ENCODE measurements at places on chromosomes 12 and 14.

DNA sequence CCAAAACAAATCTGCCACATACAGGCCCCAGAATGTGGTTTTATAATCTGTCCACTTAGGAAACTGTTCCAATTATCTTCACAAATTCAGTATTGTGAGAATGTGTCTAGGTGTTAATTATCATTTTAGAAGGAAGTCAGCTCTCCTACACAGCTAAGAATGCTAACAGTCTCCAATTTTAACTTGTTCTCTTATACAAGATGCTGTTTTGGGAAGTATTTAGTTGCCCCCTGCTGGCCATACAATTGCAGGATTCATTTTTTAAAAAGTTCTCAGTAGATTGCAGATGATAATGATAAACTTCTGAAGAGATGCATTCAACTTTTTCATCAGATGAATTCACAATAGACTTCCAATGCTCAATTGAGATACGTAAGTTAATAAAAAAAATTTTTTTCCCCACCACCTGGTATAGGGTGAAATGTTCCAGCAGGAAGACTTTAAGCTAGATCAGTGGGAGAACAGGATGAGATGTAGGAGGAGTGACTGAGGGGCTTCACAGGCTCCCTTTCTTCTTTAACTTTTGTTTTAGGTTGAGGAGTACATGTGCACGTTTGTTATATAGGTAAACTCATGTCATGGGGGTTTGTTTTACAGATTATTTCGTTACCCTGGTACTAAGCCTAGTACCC lies 27.3 kb upstream of the OSBPL8 start:
- DNase-seq, result peak; percentile 62

GRCh38 chr12:93540466-93540865 lies 32.0 kb upstream of the SOCS2 start:
- DNase-seq, result no peak

DNA sequence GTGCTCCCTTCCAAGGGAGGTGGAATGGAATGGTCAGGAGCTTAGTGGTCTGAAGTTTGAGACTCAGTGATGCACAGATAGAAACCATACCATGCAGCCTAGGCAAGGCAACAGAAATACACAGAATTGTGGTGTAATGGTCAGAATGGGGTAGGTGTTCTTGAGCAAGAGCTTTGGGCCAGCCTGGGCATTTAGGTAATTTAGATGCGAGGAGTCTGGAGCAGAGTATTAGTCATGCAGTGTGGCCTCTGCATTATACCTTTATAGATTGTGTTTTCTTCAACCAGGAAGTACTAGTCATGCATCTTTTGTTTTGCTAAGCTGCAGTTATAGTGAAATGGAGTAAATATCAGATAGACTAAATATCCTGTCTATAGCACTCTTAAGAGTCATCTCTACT lies 118.3 kb downstream of the DAAM1 start:
- DNase-seq, result peak; percentile 42

- DNase-seq, result peak; percentile 87
Measured at GRCh38 chr14:104977681-104978653, at the start of gene AHNAK2. TSS of gene AHNAK2 (minus strand) at chr14:104978374. CDS start at chr14:104978237, 137 bp downstream.

- DNase-seq, result peak; percentile 100
Measured at GRCh38 chr12:57487597-57488401, at the start of gene MARS1. TSS of gene MARS1 (plus strand) at chr12:57488068. CDS start at chr12:57488091, 23 bp downstream.

GRCh38 chr14:36521598-36522345 lies 1.7 kb upstream of the NKX2-1 start:
- DNase-seq, result peak; percentile 40

DNA sequence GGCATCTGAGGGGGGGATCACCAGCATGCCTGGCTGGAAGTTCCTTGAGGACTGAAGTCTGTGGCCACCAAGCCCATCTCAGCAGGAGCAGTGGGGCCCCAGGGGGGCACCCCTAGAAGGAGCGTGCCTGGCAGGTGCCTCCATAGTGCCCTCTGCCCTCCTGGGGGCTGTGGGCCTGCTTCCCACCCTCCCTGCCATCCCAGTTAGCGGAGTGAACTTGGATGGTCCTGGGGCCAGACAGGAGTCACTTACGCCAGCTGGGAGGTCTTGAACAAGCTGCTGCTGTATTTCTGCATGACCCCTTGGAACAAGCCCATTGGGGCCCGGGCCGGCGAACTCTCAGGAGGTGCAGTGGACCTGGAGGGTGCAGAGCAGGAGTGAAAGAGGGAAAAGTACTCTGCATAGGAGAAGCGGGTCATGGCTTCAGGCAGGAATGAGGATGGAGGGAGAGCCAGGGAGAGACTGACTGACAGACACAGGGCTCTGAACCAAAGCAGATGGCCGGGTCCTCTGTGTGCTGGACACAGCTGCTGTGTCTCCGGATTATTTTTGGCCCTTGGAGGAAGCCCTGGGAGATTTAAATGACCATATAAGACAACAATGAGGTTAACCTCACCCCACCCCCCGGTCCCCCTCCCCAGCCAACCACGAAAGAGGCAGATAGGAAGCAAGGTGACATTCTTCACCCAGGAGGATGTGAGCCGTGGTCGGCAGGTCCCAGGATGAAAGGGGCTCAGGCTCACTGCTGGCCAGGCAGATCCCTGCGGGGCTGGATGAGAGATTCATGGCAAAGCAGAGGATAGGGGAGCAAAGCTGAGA lies 19.6 kb downstream of the ASB2 start:
- DNase-seq, result peak; percentile 17

- no peak for DNase-seq
Measured at GRCh38 chr12:52055731-52056711, 4.8 kb downstream of the NR4A1 start.

GRCh38 chr14:58677996-58678395 lies 40.2 kb downstream of the DACT1 start:
- no peak for DNase-seq

DNA sequence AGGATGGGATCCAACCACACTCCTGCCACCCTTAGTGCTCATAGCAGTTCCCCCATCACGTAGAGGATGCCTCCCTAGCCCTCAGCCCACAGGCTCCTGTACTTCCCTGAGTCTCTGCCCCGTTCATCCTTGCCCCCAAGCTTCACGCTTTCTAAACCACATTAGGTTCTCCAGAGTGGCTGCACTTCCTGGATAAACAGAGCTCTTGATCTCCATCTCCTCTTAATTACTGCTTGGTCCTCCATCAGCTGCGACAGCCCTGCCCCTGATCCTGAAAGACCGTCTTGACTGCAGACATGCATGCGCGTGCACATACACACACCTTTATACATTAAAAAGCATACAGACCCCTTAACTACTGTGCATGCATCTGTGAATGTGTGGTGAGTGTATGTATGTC lies 530.0 kb downstream of the BCL11B start:
- DNase-seq, result no peak

- DNase-seq, result no peak
Measured at GRCh38 chr12:53969588-53970259, 3.2 kb upstream of the HOXC11 start.

GRCh38 chr14:88488081-88488480 lies 66.7 kb downstream of the PTPN21 start:
- no peak for DNase-seq

- DNase-seq, result no peak
Measured at GRCh38 chr12:126869644-126870043, 1397.3 kb upstream of the TMEM132C start.
